ENCODE measurements at places on chromosomes 1 and 21.

- no peak for DNase-seq
Measured at GRCh38 chr21:45203983-45204382, 83.7 kb downstream of the POFUT2 start.

GRCh38 chr1:15493869-15494390, 18.0 kb downstream of the CELA2B start:
- DNase-seq = no peak

- DNase-seq = no peak
Measured at GRCh38 chr1:32454726-32455125, 10.1 kb upstream of the ZBTB8B start.

- no peak for DNase-seq
Measured at GRCh38 chr1:193971595-193971994, 785.2 kb upstream of the B3GALT2 start.

GRCh38 chr1:189669846-189670245, 807.8 kb downstream of the BRINP3 start:
- DNase-seq = no peak

GRCh38 chr21:26117324-26117971, 53.1 kb downstream of the APP start:
- DNase-seq = no peak

DNA sequence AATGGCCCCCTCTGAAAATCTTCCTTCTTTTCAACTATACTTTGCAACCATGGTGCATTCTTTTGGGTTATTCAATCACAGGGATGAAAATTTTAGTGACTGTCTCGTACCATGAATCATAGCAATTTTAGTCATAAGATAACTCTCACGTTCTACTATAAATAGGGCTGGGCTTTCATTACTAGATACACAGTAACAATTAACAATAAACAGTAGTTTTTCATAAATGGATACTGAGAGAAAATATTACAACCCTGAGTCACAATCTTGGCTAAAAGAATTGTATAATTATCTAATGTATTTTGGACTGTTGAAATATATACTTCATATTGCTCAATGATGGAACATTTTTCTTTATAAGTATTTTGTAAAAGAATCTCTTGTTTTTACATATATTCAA, 96.1 kb downstream of the TEX35 start:
- no peak for DNase-seq

DNA sequence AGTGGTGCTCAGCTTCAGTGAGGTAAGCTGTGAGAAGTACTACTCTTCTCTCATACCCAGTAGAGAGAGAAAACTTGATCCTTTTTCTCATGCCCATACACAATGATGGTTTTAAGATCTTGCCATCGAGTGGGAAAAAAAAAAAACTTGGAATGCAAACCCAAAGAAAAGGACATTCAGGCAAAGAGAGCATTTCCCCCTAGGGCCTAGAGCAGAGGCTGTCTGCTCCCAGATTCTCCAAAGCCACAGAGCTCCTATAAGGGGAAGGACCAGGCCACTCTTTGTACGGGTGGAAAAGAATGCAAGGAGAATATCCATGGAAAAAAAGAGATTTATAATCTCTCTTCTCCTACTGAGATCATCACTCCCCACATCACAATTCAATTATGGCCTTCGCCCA, 34.9 kb downstream of the MROH9 start:
- DNase-seq = no peak

GRCh38 chr1:103898576-103899345, 149.1 kb downstream of the AMY1C start:
- DNase-seq = no peak

DNA sequence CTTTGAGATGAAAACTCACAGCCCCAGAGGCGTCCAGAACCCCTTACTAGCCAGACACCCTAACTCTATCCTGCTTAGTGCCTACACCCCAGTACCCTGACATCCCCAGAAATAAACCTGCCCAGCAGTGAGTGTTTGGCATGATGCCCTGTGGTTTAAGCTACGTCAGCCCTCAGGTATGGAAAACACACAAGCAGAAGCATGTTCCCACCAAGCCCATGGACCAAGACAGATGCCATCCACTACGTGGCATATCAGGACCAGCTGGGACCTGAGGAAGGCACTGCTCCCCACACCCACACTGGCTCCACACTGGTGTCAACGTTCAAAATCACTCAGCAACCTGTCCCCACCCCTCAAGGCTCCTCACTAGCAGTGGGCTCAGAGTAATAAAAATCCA, 116.4 kb downstream of the SYT2 start:
- no peak for DNase-seq

- DNase-seq = no peak
Measured at GRCh38 chr1:68917456-68917855, 420.6 kb upstream of the DEPDC1 start.

DNA sequence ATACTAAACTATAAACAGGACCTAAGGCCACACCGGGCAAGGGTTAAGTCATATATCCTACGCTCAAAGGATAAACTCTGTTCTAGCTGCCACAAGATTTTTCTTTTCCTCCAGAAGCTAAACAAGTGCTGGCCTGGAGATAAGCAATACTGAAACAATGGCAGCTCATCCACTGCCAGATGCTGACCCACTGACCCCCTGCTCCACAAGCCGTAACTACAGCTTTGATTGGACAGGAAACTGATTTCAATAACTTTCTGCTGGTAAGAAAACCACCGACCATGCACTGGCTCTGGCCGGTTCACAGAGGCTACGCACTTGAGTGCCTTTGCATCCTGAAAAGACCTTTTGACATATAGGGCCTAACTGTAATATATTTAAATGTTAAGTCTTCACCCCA, 51.3 kb upstream of the PLA2G2C start:
- DNase-seq = no peak
